Activated T-helper 1 cell treated with anti-CD3 and anti-CD28 coated beads, Interleukin-12 subunit alpha, Interleukin-12 subunit beta, Interleukin-2, Interleukin-4 antibody, amounts not matched to agents 30 ng/mL and 10 ng/mL and 1 ng/mL, durations not matched to agents 14 hours and 24 hours and 36 hours (primary cell): ENCODE measurements at places on chromosomes 7 and 10. TPM values are rescaled to one million over a fixed set of nuclear protein-coding genes. Genes with fewer than 3 reads are reported as not detected.

Gene ZNF438
- total RNA-seq, result 2.4 and 2.6 TPM in 2 replicates

Gene HMX2
- not detected in 2 replicates for total RNA-seq

Gene FFAR4
- not detected in 2 replicates for total RNA-seq

Gene CRPPA
- 0.91 and 1.1 TPM in 2 replicates for total RNA-seq

Gene FAM25A
- not detected in 2 replicates for total RNA-seq

Gene FEZF1
- total RNA-seq, result not detected in 2 replicates

Gene PTCD1
- total RNA-seq, result 13.7 and 16.0 TPM in 2 replicates

Gene GNAI1
- 5.3 and 6.0 TPM in 2 replicates for total RNA-seq

- peaks cover 16% of the 10 kb centered on the region for H3K27me3 ChIP-seq
- no peak overlapping the region for H3K27ac ChIP-seq
- no peak for DNase-seq
- H3K36me3 ChIP-seq, result no peaks in the 10 kb centered on the region
- H3K4me3 ChIP-seq, result no peak overlapping the region
These were observed 32.5 kb downstream of the ARHGAP22 start for GRCh38 chr10:48572414-48572813.

- no peak overlapping the region for H3K4me3 ChIP-seq
- no peak overlapping the region for H3K27ac ChIP-seq
These were observed 3.9 kb upstream of the FAS start for GRCh38 chr10:88986549-88987242.

DNA sequence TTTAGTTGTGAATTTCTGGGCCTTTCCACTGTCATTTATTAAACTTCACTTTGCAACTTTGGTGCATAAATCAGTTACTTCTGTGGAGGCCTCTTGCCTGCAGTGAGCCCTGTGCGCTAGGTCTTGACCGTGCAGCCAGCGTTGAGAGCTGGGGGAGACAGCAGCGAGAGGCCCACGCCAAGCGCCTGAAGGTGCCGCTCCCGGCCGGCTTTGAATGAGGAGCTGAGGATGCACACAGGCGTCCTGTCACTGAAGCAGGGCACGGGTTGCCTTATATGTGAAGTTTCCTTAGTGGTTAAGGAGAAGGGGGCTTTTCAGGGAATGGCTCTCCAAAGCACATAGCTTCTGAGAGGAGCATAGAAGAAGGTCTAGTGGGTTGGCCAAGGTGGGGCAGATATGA, 70.9 kb upstream of the CCNY start:
- H3K27ac ChIP-seq, result no peak overlapping the region
- no peaks in the 10 kb centered on the region for H3K27me3 ChIP-seq
- peaks cover 7% of the 10 kb centered on the region for H3K4me1 ChIP-seq
- peaks cover 2% of the 10 kb centered on the region for H3K36me3 ChIP-seq

GRCh38 chr10:115856580-115856979, 416.4 kb downstream of the GFRA1 start:
- H3K4me1 ChIP-seq, result no peaks in the 10 kb centered on the region
- H3K36me3 ChIP-seq, result no peaks in the 10 kb centered on the region
- no peak for DNase-seq
- H3K27me3 ChIP-seq, result no peaks in the 10 kb centered on the region

- H3K4me1 ChIP-seq, result no peaks in the 10 kb centered on the region
- H3K36me3 ChIP-seq, result no peaks in the 10 kb centered on the region
- DNase-seq, result no peak
- peaks cover 12% of the 10 kb centered on the region for H3K27me3 ChIP-seq
- no peak overlapping the region for H3K4me3 ChIP-seq
- no peak overlapping the region for H3K27ac ChIP-seq
These were observed 31.2 kb upstream of the EN2 start for GRCh38 chr7:155426543-155427410.

DNA sequence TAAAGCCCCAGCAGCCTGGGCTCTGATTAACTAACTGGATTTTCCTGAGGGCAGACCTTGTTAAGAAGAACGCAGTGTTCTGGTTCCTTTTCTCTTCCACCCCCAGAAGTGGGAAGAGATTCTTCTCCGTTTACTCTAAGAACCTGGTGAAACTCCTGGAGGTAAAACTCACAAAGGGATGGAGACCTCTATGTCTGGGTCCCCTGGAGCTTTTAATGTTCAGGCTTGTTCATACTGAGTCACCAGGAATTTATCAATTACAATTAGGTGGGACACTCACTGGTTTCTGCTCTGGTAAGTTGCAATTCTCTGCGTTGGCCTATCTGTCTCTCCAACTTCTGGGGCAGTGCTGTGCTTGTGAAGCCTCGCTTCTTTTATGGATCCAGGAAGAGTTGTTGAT, 73.3 kb upstream of the CACNB2 start:
- H3K27me3 ChIP-seq, result no peaks in the 10 kb centered on the region
- H3K36me3 ChIP-seq, result no peaks in the 10 kb centered on the region
- no peaks in the 10 kb centered on the region for H3K4me1 ChIP-seq
- no peak for DNase-seq

DNA sequence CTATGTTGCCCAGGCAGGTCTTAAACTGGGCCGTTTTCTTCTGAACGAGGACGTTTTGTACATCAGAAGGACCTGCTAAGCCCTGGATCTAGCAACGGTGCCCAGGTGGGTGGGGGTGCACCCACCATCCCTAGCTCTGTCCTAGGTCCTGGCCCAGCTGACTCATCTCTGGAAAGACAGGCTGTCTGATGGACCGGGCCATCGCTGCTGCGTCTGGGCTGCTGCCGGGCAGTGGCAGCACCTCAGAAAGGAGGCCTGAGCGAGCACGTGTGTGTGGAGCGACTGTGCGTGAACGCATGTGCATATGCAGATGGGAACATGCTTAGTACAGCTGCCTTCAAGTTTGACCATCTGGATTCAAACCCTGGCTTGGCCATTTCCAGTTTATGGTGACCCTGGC, 7.3 kb upstream of the ELFN1 start:
- no peak for DNase-seq
- peak overlapping the region; percentile 33 for H3K4me3 ChIP-seq
- no peak overlapping the region for H3K27ac ChIP-seq
- no peaks in the 10 kb centered on the region for H3K36me3 ChIP-seq
- peaks cover 29% of the 10 kb centered on the region for H3K27me3 ChIP-seq

GRCh38 chr7:23426876-23427275, 43.4 kb downstream of the IGF2BP3 start:
- H3K4me1 ChIP-seq, result peaks cover 7% of the 10 kb centered on the region
- H3K27ac ChIP-seq, result no peak overlapping the region
- DNase-seq, result no peak
- H3K4me3 ChIP-seq, result no peak overlapping the region
- H3K36me3 ChIP-seq, result no peaks in the 10 kb centered on the region

- no peaks in the 10 kb centered on the region for H3K27me3 ChIP-seq
- H3K4me1 ChIP-seq, result no peaks in the 10 kb centered on the region
- H3K4me3 ChIP-seq, result no peak overlapping the region
- H3K27ac ChIP-seq, result no peak overlapping the region
- no peaks in the 10 kb centered on the region for H3K36me3 ChIP-seq
These were observed 312.4 kb upstream of the CDC14C start for GRCh38 chr7:48611993-48612392.

DNA sequence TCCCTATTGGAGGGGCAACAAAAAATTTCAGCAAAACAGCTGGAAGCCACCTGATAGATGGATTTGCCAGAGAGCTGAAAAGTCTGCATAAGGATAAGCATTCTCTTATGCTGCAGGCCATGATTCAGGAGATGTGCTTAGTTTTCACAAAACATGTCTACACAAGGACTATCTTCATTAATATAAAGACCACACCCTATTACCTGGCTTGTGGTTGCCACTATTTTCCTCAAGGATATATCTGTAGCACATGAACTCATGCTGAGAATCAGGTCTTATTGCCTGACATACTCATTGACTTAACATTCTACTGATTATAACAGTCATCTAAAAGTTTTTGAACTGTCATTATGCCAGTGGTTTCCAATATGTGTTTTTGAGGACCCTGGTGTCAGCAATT, 7.1 kb upstream of the COL17A1 start:
- peaks cover 6% of the 10 kb centered on the region for H3K4me1 ChIP-seq
- DNase-seq, result no peak
- H3K27me3 ChIP-seq, result no peaks in the 10 kb centered on the region
- H3K36me3 ChIP-seq, result no peaks in the 10 kb centered on the region

DNA sequence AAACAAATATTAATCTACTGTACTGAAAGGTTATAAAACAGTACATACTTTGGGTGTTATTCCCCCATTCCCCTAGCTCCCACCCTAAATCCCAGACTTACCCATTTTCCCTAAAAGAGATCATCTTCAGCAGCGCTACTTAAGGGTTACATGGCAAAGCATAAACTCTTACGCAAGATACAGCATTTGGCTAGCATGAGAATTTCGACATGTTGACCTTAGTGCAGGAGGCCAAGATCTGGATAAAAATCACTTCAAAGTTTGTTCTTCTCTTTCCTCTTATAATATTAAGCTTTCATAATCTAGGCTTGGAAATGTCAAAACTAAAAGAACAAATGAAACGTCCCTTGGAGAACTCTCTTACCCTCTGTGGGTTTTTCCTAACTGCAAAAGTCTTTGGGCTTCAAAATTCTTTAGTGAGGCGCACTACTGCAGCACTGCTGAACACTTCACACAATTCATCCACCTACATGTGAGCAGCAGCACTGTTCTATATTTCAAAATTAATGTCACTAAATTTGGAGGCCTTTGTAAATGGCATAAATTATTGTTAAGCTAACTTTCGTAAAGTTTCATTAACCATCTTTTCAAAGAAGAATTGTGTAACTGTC, 59.5 kb upstream of the PDLIM1 start:
- no peak for DNase-seq
- no peak overlapping the region for H3K27ac ChIP-seq
- peaks cover 16% of the 10 kb centered on the region for H3K27me3 ChIP-seq
- H3K36me3 ChIP-seq, result no peaks in the 10 kb centered on the region

DNA sequence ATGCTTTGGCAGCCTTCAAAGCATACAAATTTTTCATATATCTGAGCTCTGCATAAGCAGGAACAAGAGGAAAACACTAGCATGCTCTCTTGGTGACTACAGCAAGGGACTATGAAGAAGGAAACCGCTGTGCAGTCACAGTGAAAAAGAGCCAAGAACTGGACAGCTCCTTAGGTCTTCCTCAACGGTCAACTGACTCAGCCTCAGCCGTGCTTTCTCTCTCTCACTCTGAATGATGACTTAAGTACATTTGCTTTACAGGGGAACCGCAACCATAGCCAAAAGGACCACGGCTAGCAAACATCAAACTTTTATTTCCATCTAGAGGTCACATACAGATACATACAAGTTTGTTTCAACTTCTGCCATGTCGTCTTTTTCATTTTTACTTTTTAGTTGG, 69.9 kb downstream of the HYCC1 start:
- DNase-seq, result no peak
- peaks cover 6% of the 10 kb centered on the region for H3K36me3 ChIP-seq
- H3K4me1 ChIP-seq, result no peaks in the 10 kb centered on the region
- H3K27me3 ChIP-seq, result no peaks in the 10 kb centered on the region
- no peak overlapping the region for H3K27ac ChIP-seq

DNA sequence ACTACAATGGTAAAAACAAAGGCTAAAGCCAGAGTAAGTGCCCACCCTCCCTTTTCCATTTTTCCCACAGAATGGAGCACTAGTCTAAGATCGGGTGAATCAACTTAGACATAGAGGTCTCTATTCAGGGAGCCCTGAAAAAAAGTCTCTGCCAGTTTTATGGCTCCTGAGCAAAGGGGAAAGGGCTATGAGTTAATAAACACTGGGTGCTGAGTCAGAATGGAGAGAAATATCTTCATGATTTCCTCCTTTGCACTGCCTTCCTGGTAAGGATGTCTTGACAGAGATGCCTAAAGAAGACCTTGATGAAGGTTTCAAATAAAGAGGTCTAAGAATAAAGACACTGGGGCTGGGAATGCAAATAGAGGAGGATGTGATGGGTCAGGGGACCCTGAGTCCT, 607.4 kb upstream of the MBL2 start:
- H3K27me3 ChIP-seq, result no peaks in the 10 kb centered on the region
- no peaks in the 10 kb centered on the region for H3K36me3 ChIP-seq
- H3K27ac ChIP-seq, result no peak overlapping the region
- H3K4me3 ChIP-seq, result no peak overlapping the region
- no peaks in the 10 kb centered on the region for H3K4me1 ChIP-seq
- no peak for DNase-seq

GRCh38 chr7:11592699-11593098, 239.3 kb downstream of the THSD7A start:
- DNase-seq, result no peak
- H3K4me3 ChIP-seq, result no peak overlapping the region
- H3K4me1 ChIP-seq, result no peaks in the 10 kb centered on the region

- H3K4me1 ChIP-seq, result peaks cover 8% of the 10 kb centered on the region
- H3K27ac ChIP-seq, result no peak overlapping the region
- H3K36me3 ChIP-seq, result peaks cover 3% of the 10 kb centered on the region
- no peak overlapping the region for H3K4me3 ChIP-seq
These were observed 929 bp downstream of the HOXA6 start for GRCh38 chr7:27146491-27147198.

- H3K27ac ChIP-seq, result no peak overlapping the region
- peaks cover 23% of the 10 kb centered on the region for H3K27me3 ChIP-seq
- H3K36me3 ChIP-seq, result peaks cover 1% of the 10 kb centered on the region
- peak overlapping the region; percentile 85 for H3K4me3 ChIP-seq
These were observed 15.1 kb upstream of the ZNF273 start for GRCh38 chr7:64887756-64888508.

DNA sequence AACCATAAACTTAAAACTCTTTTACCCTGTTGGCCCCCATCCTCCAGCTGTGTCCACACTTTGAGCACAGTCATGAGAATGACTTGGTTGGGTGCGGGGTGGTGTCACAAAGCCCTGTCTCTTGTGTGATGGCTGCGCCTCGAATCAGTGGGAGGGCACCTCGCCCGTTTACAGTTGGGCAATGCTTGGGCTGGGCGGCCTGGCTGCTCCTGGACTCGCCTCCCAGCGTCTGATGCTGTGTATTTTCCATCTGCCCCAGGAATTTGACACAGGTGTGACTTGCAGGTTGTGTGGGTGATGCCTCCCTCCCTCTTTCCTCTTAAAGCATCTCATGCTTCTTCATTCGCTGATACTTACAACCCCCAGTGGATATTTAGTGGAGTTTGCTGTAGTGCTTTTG, 33.7 kb downstream of the CHST12 start:
- no peak overlapping the region for H3K27ac ChIP-seq
- no peak overlapping the region for H3K4me3 ChIP-seq
- H3K27me3 ChIP-seq, result no peaks in the 10 kb centered on the region
- no peak for DNase-seq

DNA sequence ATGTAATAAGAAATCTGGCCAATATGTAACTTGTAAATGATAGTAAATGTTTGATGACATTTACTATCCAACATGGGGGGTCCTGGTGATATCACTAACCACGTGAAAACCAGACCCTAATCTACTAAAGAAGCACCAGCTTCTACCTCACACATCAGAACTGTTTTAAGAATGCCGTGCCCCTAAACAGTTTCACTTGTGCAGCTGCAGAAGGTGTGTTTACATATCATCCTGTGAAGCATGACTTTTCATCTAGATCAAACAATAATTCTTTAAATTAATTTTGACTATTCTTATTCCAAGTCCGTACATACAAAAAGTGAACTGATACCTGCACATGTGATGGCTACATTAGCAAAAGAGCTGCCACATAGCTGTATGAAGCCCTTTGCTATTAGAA, 61.0 kb downstream of the STEAP1B start:
- H3K4me1 ChIP-seq, result peaks cover 11% of the 10 kb centered on the region
- DNase-seq, result no peak
- no peak overlapping the region for H3K27ac ChIP-seq
- H3K4me3 ChIP-seq, result no peak overlapping the region
- H3K27me3 ChIP-seq, result peaks cover 12% of the 10 kb centered on the region

GRCh38 chr7:105678811-105679495, 97.7 kb upstream of the EFCAB10 start:
- peaks cover 9% of the 10 kb centered on the region for H3K36me3 ChIP-seq
- no peak for DNase-seq
- peaks cover 57% of the 10 kb centered on the region for H3K4me1 ChIP-seq
- peaks cover 1% of the 10 kb centered on the region for H3K27me3 ChIP-seq
- H3K27ac ChIP-seq, result peak overlapping the region; percentile 93
